SJCRH30 (cell line): ENCODE measurements at places on chromosomes 3 and 15. TPM values are rescaled to one million over a fixed set of nuclear protein-coding genes. Genes with fewer than 3 reads are reported as not detected.

ABHD17C gene
- total RNA-seq, result 4.4 and 5.6 TPM in 2 replicates

CILP gene
- total RNA-seq, result 0.05 TPM in 1 of 2 replicates, not detected in the other

ATP13A5 gene
- total RNA-seq, result 0.03 and 0.06 TPM in 2 replicates

CSTA gene
- total RNA-seq, result not detected in 2 replicates

ANKDD1A gene
- 5.0 and 5.6 TPM in 2 replicates for total RNA-seq

SCAPER gene
- total RNA-seq, result 15.1 and 16.1 TPM in 2 replicates

MUC13 gene
- not detected in 2 replicates for total RNA-seq

ARHGEF26 gene
- total RNA-seq, result 14.3 and 19.4 TPM in 2 replicates

CISH gene
- 8.4 and 8.6 TPM in 2 replicates for total RNA-seq

STAB1 gene
- total RNA-seq, result not detected in 2 replicates

TUSC7 gene
- total RNA-seq, result not detected in 2 replicates

GRCh38 chr3:15051531-15051930, 13.6 kb downstream of the MRPS25 start:
- peak; percentile 33 for DNase-seq

DNA sequence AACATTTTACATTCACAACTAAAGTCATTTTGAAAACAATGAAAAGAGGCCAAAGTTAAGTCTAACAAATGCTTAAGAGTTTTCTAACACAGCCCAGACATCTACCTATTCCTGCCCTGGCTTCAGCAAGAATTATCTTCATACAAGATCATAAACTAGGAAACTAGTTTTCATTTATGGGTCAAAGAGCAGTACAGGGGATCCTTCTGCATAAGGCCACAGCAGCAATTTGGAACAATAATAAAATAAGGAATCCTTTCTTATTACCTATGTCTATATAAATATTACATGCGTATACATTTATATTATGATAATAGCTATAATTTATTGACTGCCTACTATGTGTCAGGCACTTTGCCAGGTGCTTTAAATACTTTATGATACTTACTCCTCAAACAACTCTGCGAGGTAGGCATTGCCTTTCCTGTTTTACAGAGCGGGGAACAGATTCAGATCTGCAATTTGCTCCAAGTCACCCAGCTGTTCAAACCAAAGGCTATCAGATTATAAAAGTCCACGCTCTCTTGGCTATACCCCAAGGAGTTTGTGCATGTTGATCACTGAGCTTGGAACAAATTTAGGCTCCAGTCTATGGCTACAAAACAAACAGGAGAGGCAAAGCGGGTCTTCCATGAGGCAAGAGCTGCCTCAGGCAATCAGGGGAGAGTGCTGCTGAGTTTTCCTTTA, 196.4 kb downstream of the RORA start:
- DNase-seq, result peak; percentile 72

DNA sequence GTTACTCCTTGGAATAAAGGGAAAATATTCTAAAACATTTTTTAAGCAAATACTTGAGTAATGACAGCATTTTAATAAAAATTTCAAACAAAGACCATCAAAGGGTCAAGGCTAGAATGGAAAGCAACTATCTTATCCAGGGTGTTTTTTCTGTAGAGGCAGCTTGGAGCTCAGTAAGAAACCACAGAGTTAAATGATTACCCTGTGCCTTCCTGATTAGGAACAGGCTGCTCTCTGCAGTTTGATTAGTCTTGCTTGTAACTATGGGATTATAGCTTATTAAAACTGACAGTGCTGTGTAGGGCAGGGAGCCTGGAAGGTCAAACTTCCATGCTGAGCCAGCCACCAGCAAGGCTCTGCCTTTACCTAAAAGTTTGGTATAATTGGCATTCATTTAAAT, 33.1 kb downstream of the QTRT2 start:
- no peak for DNase-seq

GRCh38 chr3:159239059-159239458, 437.2 kb downstream of the MFSD1 start:
- no peak for DNase-seq

GRCh38 chr15:51342227-51342999, 958 bp downstream of the GLDN start:
- no peak for DNase-seq

GRCh38 chr3:196398782-196399181, 33.4 kb downstream of the UBXN7 start:
- DNase-seq, result peak; percentile 19

- DNase-seq, result no peak
These were observed 144.2 kb downstream of the PDCD6IP start for GRCh38 chr3:33942483-33943150.

DNA sequence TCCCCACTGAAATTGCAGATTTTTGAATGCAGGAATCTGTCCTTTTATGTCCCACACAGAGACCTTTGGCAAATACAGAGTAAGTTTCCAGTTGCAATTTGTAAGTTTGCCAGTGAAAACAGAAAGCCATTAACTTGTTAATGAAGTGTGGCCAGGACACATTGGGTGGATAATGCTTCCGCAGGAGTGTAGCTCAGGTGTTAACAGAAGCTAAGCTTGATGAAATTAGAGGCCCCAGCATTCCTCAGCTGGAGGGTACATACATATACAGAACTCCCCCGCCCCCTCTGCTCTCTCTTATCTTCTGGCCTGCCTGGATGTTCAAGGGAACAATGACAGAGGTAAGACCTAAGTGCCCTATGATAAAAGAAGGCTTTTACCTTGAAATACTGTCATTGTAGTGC, 8.1 kb upstream of the LRRC2 start:
- DNase-seq, result no peak

DNA sequence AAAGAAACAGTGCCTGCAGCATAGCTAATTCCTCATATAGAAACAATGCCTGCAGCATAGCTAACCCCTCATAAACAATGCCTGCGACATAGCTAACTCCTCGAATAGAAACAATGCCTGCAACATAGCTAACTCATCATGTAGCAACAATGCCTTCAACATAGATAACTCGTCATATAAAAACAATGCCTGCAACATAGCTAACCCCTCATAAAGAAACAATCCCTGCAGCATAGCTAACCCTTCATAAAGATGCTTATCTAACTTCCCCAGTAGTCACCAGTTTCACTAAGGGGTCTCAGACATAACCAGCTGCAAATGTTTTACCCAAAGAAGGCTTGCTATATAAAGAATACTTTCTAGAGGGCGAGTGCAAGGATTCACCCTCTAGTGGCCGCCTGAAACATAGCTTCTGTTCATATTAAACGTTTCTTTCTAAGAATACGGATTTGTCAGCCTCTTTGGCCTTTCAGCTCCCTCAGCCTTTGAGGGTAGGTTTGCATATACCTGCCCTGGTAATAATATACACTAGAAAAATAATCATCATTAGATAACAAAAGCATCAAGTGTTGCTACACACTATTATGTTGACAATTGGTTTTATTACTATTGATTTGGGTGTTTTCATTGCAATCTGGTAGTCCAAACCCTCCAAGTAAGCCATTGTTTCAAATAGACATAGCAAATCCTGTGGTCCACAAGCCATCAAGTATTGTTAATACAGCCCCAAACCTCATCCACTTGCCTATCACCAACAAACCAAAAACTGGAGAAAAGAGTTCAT, 44.4 kb upstream of the FAN1 start:
- peak; percentile 13 for DNase-seq

DNA sequence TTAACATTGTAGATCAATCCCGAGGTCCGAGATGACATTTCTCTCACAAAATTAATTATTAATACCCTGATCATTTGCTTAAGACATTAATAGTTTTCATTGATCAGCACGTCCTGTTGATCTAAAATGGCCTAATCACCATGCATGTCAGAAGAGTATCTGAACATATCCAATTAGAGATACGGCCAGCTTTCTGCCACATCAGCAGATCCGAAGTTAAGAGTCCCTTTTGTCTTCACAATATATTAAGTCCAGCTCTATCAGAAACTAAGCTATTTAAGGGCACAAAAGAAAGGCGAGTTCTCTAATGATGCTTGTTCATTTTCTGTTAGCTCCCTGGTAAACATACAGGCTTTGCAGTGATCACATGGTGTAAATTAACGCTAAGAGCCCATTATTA, 470.3 kb downstream of the CNTN4 start:
- DNase-seq, result no peak

GRCh38 chr15:53447053-53447574, 312.3 kb downstream of the WDR72 start:
- no peak for DNase-seq

DNA sequence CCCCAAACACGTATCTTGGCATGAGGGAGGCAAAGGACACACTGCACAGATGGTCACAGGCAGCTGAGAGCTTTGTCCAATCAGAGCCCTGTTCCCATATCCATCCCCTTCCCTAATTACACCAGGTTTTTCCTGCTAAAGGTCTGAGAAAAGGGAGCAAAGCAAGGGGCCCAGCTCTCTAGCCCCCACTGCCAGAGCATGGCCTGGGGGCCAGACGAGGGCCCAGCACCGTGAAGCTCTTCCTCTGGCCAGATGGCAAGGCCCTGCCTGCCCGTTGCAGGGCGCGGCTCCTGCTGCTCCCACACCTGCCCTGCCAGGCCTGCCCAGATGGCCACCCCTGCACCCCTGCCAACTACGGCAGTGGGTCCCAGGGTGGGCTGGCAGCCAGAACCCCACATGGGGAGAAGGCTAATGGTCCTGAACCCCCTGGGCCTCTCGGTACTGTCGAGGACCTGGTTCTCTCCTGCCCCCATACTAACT, 3.2 kb downstream of the SHF start:
- no peak for DNase-seq

GRCh38 chr3:29283231-29284119, 2.6 kb downstream of the RBMS3 start:
- no peak for DNase-seq
